ENCODE measurements at places on chromosomes 5 and 9.

GRCh38 chr9:133932181-133932580 lies 59.9 kb downstream of the VAV2 start:
- no peak for DNase-seq

DNA sequence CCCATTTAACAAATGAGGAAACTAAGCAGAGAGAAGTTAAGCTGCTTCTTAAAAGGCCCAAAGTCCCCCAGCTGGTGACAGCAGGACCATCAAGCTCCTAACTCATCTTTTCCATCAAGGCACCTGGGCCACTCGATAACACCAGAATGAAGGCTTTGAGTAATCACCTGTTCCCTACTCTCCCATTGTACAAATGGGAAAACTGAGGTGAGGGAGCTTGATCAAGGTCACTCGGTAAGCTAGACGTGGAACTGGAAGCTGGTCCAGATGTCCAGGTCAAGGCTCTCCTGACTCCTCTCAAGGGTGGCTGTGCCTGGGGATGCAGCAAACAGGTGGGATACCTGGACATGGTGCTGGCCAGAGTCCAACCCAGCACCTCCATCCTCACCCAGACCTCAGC lies 90.6 kb upstream of the SHB start:
- no peak for DNase-seq

GRCh38 chr9:72687331-72687730 lies 165.9 kb downstream of the TMC1 start:
- DNase-seq = no peak

DNA sequence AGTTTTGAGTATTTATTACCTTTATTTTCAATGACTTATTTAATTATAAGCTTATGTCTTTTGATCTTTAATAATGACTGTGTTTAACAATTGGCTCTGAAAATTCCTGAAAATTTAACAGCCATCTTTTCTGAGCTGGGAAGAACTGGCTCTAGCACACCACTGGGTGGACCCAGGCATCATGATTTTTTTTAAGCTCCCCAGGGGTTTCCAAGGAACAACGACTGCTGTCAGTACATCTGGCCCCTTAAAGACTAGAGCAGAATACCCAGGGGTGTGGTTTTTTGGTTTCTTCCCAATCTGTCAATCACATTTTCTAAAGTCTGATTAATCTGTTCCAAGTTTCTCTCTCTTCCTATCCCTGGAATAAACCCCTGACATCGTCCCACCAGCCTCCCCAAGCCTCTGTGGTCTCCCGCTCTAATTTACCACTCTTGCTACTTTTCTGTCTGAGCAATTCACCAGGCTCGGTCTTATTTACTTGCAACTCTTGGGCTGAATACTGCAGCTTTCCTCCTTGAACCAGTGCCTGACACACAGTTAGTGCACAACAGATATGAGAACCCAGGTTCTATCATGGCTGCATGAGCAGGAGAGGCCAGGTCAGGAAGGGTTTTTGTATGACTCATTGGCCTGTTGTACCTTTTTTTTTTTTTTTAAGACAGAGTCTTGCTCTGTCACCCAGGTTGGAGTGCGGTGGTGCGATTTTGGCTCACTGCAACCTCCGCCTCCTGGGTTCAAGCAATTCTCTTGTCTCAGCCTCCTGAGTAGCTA lies 321.9 kb downstream of the ZSWIM6 start:
- DNase-seq = no peak

- DNase-seq = no peak
Observed at GRCh38 chr9:131387394-131387793, 6.5 kb upstream of the PRRC2B start.

- no peak for DNase-seq
Observed at GRCh38 chr5:10479154-10479721, 37.6 kb downstream of the ROPN1L start.

- DNase-seq = no peak
Observed at GRCh38 chr9:137161558-137162486, 8.0 kb downstream of the LRRC26 start.

All from BE2C (cell line).